Cerebellar nuclear complex (tissue), 1 donor: ENCODE measurements at places on chromosomes 2 and 18.

DNA sequence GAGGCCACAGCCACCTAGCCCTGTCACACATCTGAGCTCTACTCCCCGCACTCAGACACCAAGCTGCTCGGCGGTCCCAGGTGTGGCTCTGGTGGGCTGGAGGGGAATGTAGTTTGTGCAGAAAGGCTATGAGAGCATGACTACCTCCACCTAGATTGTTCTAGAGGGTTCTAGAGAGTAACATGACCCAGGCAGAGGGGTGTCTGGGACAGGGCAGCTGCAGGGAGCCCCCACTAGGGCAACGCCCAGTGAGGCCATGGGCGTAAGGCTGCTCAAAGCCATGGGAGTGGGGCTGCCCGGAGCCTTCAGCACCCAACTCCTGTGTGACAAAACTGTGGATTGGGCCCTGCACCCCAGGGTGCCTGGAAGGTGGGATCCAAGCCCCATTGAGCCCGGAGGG is 511.4 kb upstream of the MYT1L start:
- DNase-seq: no peak

DNA sequence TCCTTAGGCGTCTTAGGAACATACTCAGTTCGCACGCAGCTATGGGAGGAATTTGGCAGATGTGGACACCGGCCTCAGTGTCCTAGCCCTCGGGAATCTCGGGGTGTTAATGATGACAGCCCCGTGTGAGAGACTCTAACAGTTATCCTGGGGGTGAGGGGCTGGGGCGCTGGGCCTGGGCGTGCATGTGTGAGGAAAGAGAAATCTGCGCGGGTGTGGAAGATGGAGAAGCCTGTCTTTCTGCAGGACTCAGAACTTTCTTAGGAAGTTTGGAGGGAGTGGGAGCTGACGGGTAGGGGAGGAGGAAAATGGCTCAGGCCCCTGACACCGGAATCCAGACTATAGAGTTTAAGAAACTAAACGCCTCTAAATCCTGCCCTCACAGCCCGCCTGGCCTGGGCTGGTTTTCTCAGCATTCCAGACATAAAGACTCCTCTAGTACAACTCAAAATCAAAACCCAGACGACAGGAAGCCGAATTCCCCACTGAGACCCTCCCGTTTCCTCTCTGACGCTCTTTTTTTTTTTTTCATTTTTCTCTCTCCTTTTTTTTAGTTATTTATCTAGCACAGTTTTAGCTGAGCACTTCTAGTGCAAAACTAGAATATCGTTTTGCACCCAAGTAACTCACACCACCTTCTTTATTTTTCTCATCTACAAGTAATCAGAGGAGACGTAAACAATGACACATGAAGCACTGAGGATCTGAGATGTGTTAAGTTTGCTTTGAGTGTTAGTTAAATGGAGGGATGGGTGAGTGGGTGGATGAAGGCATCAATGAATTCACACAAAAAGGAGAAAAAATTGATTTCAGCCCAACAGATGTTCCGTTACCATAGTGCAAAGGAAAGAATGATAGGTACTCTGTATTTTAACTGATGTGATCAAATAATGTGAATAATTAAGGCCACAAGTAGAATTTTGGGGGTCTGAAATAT is 1.2 kb upstream of the HAAO start:
- DNase-seq: no peak

GRCh38 chr18:22345718-22346117 is 72.0 kb downstream of the CTAGE1 start:
- DNase-seq: no peak

DNA sequence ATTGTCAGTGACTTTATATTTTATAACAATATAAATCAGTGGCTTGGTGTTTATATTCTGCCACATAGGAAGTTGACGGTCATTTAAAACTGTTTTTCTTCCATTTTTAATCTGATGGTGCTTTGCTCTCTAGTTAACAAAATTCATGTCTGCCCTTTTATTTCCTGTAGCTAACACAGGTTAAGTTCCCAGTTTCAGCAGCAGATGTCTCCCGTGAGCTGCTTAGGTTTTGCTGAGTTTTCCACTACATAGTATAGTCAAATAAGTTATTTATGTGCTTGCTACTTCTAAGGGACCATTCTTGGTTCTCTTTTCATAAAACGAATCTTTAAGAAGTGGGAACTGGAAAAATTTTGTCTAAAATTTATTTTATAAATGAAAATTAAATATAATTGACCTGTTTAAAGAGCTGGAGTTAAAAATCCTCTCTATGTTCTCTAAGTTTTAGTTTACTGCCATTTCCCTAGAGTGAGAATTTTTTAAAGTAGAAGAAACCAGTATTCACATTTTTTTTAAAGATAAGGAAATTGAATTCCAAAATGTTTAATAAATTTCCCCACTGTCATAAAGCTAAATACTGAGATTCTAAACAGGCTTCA is 20.6 kb downstream of the HTR2B start:
- no peak for DNase-seq

DNA sequence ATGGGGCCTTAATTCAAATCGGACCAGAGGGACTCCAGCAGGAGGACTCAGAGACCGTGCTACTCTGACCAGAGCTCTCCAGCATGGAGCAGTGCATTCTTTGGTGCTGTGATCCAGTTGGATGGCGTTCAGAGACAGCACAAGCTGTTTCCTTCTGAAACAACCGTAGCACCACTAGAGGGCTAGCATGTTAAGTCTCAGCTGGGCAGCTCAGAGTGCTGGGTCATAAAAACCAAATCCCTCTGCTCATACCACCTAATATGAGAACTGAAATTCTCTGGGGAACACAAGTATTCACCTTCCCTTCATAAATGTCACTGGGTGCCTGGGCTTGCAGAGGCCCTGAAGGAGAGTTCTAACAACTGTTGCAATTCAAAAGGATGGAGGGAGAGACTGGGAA is 97.7 kb upstream of the TFCP2L1 start:
- DNase-seq: no peak

DNA sequence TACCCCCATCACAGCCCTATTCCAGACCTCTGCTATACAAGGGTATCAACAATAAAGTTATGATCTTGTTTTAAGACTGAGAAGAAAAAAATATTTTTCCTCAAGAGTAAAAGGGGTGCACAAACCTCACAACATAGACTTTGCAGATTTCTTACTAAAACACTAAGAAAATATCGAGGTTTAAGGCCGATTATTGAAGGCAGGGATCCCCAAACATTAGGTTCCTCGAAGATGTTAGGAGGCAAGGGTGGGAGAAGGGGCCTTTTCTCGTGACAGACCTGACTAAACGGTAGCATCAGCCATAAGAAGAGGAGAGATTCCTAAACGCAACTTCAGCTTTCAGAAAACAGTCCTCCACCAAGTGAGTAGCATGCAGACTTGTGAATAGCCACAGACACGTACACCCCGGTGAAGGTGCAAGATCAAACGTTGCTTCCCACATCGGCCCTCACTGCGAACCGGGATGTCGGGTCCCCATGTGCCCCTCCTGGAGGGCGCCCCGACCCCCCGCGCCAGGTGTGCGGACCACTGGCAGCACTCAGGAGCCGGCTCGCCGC is 678 bp downstream of the PIAS2 start:
- no peak for DNase-seq

- DNase-seq: no peak
Measured at GRCh38 chr2:29349316-29350030, 234.3 kb downstream of the CLIP4 start.

- DNase-seq: no peak
Measured at GRCh38 chr18:60894254-60894945, 438.8 kb upstream of the CDH20 start.
